ENCODE measurements at places on chromosomes 6 and 20.

DNA sequence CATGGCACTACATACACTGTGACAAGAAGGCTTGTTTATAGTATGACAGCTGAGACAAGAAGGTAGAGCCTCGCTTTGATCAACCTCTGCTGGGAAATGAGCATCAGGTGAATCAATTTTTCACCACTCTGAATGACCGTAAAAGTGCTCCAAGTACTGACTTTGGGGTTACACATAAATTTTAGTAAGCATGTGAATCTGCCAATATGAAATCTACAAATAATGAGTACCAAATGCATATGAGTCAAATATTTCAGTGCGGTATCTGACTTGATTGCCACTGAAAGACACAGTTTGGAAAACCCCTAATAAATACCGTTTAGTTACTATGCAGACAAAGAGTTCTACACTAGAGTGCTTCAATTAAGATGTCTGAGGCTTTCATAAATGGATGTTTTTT is 77.8 kb downstream of the ATG5 start:
- DNase-seq, result no peak

DNA sequence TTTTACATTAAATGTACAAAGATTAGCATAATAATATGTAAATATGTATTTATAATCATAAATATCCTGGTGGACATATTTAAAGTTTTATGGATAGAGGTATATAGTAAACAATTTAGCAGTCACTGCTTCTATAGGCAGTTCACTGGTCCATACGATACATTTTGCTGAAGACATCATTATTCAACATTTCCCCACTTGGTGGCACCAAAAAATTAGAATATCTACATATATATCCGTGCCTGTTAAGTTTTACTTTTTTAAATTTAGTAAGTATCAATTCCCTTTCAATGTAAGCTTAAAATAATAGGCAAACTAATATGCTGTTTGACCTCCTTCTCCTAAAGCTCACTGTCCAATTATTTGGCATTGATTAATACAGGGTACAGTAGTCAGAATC is 64.2 kb downstream of the LMBRD1 start:
- no peak for DNase-seq

GRCh38 chr6:114121913-114122662 is 151.1 kb upstream of the HDAC2 start:
- DNase-seq, result no peak

DNA sequence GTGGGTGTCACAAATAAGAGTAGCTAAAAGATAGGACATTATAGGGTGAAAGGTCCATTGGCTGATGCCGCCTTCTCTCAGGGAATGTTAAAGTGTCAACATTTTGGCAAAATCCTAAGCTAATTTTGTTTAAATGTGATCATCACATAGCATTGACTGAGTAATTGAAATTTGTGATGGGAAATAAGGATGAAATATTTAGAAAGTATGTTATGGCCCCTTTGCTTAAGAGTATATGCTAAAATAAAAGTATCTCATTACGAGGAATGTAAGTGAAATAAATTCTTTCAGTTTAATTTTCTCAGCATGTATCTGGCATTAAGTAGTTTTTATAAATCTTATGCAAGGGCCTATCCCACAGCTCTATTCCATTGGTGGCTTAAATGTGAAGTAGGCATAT is 229.2 kb downstream of the PRL start:
- no peak for DNase-seq

- no peak for DNase-seq
These were observed at the start of gene NFYA for GRCh38 chr6:41072836-41073202. TSS of gene NFYA (plus strand) at chr6:41072974. CDS start at chr6:41079090, 6,116 bp downstream.

GRCh38 chr6:37821446-37821845 is 1.9 kb downstream of the ZFAND3 start:
- DNase-seq, result no peak

GRCh38 chr6:31945507-31946369 is at the start of gene CFB:
TSS of gene CFB (plus strand) at chr6:31946095. CDS start at chr6:31946222, 127 bp downstream.
- DNase-seq, result no peak

- no peak for DNase-seq
These were observed 54.7 kb downstream of the GFOD1 start for GRCh38 chr6:13432526-13433184.

- DNase-seq, result no peak
These were observed 8.5 kb upstream of the GDF5 start for GRCh38 chr20:35446356-35447078.

DNA sequence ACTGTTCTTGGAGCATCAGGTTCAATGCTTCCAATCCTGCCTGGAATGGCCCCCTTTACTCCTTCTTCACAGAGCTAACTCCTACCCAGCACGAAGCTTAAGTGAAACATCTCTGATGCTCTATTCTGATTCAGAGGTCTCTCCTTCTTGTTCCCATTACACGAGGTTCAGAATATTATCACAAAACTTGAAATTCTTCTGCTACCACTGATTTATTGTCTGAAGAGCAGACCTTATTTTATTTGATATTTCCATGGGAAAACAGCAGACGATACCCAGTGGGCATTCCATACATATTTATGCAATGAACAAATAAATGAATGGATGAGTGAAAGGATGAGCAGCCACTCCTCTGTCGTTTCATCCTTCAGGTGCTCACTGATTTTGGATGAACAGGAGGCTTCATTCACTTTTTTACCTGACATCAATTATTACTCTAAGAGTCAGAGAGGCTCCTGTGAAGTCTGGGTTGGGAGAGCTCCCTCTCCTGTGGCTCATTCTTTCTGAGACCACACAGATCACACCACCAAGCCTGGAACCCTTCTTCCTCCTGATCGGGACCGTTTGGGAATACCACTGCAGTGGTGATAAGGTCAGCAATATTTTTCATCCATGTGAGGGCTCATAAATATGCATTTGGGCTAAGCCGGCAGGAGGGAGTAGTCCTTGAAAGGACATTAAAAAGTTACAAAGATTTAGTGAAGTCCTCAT is 25.8 kb downstream of the SMLR1 start:
- DNase-seq, result no peak

GRCh38 chr6:38241200-38241871 is 398.4 kb downstream of the BTBD9 start:
- DNase-seq, result no peak

DNA sequence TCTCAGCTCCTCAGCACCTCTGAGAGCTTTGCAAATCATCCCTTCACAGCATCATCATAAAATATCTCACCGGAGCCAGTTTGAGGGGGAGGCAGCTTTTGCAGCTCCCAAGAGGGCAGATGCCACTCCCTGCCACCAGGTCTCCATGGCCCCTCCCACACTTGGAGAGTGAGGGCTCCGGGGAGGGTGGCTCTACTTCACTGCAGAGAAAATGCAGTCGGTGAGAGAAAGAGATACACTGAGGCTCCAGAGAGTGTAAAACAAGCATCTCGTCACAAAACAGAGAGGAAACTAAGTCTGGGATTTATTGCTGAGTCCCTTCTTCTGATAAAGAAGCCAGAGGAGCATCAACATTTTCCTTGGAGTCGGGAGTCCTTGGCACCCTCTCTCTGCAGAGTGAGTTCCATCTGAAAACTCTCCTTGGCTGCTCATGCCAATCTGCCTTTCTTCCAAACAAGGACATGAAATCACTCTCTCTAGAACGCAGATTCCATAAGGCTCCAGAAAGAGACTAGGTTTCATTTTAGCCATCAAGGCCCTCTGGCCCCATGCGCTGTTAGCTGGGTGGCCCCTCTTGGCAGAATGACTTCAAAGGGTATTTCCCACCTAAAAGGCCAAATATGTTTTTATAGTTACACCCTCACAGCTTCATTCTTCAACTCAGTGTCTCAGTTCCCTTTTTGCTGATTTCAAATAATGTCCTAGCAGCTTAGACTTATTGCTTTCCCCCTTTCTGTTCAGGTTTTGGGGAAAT is 70.6 kb upstream of the F13A1 start:
- no peak for DNase-seq

DNA sequence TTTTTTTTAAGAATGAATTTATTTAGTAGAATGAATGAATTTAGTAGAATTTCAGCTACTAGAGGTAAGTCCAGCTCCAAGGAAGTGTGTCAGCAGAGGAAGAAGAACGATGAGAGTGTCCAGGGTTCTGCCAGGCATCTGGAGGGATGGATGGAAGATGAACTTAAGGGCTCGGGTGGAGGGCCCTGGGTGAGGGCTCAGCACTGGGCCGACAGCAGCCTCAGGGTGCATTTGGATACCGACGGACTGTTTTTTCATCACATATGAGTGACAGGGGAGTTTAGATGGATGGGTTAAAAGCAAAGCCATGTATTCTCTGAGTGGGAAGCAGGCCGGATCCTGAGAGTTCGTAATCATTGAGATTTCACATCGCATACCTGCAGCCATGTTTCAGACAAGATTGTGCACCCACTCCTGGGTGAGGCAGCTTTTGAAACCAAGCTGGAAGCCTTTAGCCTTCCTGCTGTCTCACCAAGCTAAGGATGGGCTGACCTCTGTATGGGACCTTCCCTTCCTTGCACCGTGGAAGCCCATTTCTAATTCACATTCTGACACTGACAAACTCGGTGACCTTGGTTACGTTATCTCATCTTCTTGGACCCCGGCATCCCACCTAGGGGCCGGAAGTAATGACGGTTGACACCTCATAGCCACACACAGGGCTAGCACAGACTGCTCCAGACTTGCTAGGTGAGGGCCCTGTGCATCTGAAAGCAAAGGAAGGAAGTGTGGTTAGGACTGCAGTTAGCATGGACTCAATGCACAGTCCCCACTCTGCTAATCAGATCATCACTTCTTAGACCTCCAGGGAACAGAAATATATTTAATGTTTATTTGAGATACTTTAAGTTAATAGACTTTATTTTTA is 228.5 kb downstream of the SLC24A3 start:
- no peak for DNase-seq

- no peak for DNase-seq
These were observed 9.8 kb upstream of the PNISR start for GRCh38 chr6:99434702-99435530.

- no peak for DNase-seq
These were observed 116.9 kb downstream of the TAF4 start for GRCh38 chr20:61948586-61949362.

DNA sequence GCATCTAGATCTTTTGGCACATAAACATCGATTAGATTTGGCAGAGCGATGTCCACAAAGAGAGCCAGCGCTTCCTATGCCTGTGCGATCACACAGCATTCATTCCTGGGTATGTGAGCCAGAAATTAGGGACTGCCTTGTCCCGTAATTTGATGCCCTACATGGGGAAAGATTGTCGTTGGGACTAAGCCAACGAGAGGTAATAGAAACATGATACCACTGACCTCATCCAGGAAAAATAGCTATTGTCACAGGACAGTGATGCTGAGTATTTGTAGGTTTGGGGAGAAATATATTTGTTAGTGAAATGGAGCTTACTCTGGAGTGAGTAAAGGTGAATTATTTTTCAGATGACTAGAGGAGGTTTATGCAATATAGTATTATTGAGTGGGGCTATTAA is 154.0 kb downstream of the TSHZ2 start:
- DNase-seq, result no peak

DNA sequence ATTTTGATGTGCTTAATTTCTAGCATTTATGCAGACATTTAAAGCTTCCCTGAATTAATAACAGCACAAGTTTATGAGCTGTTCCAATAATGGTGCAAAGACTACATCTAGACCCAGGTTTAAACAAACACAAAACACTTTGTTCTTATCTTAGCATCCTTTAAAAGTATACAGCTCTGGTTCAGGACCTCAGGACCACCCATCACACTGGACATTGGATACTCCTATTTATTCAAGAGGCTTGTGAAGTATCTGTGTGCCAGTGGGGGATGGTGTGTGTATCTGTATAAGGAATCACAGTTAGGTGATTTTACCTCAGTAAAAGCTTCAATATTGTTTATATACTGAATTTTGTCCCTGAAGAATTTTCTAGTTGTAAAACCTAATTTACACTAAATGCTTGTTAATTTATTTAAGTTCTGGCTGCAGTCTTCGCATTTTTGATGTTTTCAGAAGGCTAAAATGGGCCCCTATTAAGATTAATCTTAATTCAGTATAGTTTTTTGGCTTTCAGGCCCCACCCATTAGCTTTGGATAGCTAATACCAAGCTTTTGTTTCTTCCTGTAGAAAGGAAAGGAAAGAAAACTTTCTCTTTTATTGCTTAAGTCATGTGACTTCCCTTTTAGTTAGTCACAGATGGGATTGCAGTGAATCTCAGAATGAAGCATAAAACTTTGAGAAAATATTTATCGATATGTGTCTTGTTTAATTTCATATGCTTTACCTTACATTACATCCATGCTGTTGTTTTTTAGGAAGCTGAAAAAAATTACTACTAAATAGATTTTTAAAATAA is 13.1 kb downstream of the LIN28B start:
- no peak for DNase-seq

Data from activated effector memory CD4-positive, alpha-beta T cell treated with Interleukin-2 at 50 U/mL for 16 hours (primary cell).